Erythroblast (primary cell): ENCODE measurements at places on chromosomes 4 and X.

DNA sequence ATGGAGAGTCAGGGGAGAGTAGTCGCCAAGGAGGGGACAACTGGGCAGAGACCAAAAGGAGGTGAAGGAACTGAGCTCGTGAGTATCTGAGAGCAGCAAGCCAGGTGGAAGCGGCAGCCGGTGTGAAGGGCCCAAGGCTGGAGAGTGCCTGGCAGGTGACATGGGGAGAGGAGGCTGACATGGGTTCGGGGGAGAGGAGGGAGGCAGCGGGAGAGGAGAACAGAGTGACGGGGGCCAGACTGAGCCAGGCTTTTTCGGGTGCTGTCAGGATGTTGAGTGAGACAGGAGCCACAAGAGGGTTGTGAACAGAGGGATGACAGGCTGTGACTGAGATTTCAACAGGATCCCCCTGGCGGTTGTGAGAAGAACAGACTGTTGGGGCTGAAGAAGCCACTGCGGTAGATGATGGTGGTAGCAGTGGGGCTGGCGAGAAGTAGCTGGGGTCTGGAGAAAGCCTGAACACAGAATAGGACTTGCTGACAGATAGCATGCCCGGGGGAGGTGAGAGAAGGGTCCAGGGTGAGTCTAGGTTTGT is 5.7 kb downstream of the ELK1 start:
- DNase-seq: peak; percentile 32

DNA sequence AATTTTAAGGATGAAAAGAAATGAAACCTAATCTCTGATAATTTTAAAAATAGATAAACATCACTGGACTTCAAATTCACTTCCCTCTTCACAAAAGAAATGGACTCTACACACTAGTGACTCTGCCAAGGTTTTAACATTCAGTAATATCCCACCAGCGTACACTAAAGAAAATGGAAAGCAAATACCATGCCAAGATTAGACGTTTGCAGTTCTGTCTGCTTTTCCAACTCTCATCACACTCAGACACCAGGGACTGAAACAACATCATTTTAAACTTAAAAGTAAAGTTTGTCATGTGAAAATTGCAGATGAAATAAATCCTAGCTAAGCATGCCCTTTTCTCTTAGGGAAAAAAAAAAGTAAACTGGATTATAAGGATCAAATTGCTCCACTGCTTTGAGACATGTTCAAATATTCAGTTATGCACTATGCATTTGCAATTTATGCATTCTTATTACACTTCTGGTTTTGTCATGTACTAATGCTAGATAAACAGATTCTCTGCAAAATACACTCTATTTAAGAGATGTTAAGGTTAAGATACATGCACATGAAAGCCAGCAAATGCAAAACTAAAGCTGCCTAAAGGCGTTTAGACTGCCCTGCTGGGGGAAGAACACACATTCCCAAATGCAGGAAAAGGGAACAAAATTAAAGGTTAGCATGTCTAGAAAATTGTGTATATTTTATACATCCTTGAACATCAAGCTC is 534.4 kb upstream of the EPHA5 start:
- no peak for DNase-seq

- no peak for DNase-seq
Measured at GRCh38 chr4:112120021-112120420, 25.2 kb upstream of the FAM241A start.

DNA sequence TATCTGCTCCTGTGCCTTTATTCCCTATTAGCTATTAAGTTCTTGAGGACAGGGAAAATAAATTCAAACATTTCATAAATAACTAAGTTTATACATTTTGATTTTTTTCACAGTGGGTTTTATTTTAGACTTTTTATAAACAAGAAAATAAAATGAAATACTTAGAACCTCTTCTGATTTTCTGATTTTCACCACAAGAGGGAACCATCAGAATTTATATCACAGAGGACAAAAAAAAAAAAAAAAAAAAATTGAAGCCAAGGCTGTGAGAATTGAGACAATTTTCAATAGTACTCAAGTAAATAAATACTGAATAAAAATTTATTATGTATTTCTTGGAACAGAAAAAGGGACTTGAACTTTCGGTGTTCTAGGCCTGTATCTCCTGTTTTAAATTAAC is 288.1 kb downstream of the SH3BGRL start:
- DNase-seq: peak; percentile 1

- no peak for DNase-seq
Measured at GRCh38 chr4:80312124-80312523, 23.4 kb upstream of the CFAP299 start.

GRCh38 chr4:185811509-185812364 is at the start of gene SORBS2:
TSS of gene SORBS2 (minus strand) at chr4:185812194. CDS start at chr4:185690571, 121,623 bp downstream.
- DNase-seq: no peak

DNA sequence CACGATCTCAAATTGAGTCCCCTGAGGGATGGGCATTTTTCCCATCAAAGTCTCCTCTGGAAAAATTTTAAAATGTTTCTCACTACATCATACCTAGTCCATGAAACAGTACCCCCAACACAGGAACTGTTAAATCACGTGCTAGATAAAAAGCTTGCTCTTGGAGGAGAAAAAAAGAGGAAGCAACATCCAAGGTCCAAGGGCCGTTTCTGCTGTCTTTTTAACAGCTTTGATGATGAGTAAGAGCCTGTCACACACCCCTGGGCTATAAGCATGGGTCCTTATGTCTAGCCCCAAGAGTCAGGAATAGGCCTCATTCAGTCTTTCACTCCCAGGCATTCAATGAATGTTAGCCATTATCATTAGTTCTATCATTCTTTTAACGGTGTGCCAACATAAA is 128.9 kb downstream of the SH3KBP1 start:
- no peak for DNase-seq

GRCh38 chrX:30181353-30181752 is 34.0 kb upstream of the MAGEB2 start:
- no peak for DNase-seq

DNA sequence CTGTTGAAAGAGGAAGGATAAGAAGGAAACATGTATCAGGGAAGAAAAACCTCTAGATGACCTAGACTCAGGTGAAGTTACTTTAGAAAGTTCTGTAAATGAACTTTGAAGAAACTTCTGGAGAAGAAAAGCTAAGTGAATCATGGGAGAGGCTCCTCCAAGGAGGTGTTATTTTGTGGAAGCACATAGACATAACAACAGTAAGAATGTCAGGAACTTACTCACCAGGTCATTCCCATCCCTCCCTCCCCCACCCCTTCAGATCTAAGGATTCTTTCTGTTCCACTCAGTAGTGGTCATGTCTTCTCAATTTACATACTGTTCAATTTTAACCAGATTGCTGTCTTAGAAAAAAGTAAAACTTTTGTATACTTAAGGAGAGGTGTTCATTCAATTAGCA is 310.5 kb upstream of the DDX53 start:
- no peak for DNase-seq

GRCh38 chr4:123265443-123265842 is 131.2 kb upstream of the SPRY1 start:
- no peak for DNase-seq

GRCh38 chr4:28682847-28683246 is 1822.2 kb downstream of the STIM2 start:
- no peak for DNase-seq

DNA sequence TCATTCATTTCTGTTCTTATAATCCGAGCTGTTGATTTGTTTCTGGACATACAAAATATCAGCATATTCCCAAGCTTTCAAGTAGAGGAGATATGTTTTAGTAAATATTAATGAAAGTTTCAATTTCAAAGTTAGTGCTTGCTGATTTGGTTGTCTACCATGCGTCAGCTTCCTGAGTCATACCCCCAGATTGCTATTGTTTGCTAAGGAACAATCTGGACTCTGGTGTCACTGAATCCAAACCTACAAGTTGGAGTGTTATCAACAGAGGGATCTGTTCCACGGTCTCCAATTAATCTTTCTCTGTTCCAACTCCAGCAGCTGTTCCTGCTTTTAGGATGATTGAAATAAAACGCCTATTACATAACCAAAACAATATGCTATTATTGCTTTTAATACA is 96.1 kb upstream of the FAM9A start:
- DNase-seq: no peak

- no peak for DNase-seq
Measured at GRCh38 chr4:11773798-11774197, 345.1 kb upstream of the HS3ST1 start.
